Tongue (tissue), 3 donors: ENCODE measurements at places on chromosomes 2 and 18. TPM values are rescaled to one million over a fixed set of nuclear protein-coding genes. Genes with fewer than 3 reads are reported as not detected.

- DNase-seq, result no peak
Observed at GRCh38 chr2:62457556-62457955, 48.4 kb downstream of the TMEM17 start.

The TTN gene
- total RNA-seq, result 5,137 TPM

GRCh38 chr2:29114946-29115609 is at the start of gene CLIP4:
Gene CLIP4 (plus strand): TSS chr2:29115415. CDS start chr2:29121389, 5,974 bp downstream.
- peak; percentile 71 for DNase-seq

DNA sequence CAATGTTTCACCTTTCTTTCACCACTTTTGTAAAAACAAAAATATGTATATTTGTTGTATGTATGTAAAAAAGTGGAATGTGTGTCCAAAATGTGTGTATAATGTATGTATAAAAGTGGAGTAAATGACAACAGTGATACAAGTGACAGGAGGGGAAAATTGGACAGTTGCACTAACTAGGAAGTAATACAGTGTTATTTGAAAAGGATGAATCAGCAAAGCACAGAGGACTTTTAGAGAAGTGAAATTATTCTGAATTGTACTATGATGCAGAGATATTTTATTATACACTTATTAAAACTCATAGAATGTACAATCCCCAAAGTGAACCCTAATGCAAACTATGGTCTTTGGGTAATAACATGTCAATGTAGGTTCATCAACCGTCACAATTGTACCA is 331.3 kb upstream of the CNTNAP5 start:
- no peak for DNase-seq

GRCh38 chr2:108943751-108944150 is 45.3 kb downstream of the EDAR start:
- no peak for DNase-seq

The UPP2 gene
- total RNA-seq, result not detected

- DNase-seq, result peak; percentile 67
Observed at GRCh38 chr2:173028671-173029070, 47.0 kb upstream of the MAP3K20 start.

DNA sequence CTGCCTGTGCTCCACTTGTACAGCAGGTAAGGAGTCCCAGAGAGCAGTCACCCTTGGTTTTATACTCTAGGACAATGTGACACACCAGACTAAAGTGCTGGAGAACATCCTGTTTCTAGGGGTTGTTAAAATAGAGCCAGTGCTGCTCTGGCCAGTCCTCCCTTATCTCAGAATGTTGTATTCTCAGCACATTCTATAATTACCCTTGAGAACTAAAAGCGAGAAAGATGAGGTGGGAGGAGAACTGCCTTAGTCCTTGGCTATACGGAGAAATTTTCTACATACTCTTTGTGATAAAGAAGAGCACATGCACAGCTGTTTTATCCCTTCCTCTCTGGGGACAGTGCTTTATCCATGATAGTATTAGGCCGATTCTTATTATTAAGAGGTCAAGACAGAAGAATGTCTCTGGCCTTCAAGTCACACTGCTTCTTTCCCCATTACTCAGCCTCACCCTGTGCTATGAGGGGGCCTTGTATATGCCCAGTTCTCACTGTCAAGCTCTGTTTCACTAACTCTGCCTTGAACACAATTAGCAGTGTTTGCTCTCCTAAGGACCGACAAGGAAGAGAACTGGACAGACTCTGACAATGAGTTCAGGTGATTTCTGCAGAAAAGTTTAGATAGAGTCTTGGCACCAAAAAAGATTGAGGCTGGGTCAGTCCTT is 385.8 kb downstream of the TRIB2 start:
- no peak for DNase-seq

The MYO5B gene
- total RNA-seq, result 12.8 TPM

- no peak for DNase-seq
Observed at GRCh38 chr18:48826806-48827205, 124.0 kb downstream of the SMAD7 start.

DNA sequence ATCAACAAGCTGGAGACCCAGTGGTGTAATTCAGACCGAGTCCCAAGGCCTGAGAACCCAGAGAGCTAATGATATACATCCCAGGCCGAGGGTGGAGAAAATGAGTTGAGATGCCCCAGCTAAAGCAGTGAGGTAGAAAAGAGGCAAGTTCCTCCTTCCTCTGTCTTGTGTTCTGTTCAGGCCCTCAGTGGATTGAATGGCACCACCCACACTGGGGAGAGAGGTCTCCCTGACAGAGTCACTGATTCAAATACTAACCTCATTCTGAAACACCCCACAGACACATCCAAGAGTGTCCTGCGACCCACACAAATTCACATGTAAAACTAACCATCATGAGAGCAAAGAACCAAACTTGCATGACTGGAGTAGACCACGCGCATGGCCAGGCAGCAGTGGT is 215.3 kb downstream of the ANAPC1 start:
- DNase-seq, result no peak

The ALLC gene
- not detected for total RNA-seq

The SERPINB12 gene
- total RNA-seq, result 2.6 TPM

DNA sequence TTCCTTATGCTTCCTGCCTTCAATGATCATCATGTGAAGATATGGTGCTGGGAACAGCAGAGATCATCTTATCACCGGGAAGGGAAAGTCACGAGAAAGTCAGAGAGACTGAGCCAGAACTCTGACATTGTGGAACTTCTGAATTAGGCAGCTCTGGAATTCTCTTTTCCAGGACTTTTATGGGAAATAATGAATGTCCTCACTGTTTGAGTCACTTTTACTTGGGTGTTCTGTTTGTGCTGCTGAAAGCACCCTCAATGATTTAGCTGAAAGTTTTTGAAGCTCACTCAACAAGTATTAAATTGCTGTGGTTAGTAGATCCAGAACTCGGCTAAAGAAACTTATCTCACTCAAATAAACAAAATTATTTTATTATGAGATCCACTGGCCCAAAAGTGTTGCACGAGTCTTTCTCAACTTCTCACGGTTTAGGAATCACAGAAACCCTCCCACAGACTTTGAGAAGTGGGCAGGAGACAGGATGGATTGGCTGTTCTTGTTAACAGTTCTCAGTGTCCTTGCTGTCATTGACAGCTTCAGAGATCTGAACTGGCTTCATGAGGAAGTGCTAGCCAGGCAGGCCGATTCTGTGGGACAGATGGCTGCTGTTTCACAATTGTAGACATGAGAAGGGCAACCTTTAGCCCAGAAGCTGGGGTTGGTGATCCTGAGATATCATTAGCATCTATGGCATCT is 26.4 kb upstream of the ATRAID start:
- no peak for DNase-seq

DNA sequence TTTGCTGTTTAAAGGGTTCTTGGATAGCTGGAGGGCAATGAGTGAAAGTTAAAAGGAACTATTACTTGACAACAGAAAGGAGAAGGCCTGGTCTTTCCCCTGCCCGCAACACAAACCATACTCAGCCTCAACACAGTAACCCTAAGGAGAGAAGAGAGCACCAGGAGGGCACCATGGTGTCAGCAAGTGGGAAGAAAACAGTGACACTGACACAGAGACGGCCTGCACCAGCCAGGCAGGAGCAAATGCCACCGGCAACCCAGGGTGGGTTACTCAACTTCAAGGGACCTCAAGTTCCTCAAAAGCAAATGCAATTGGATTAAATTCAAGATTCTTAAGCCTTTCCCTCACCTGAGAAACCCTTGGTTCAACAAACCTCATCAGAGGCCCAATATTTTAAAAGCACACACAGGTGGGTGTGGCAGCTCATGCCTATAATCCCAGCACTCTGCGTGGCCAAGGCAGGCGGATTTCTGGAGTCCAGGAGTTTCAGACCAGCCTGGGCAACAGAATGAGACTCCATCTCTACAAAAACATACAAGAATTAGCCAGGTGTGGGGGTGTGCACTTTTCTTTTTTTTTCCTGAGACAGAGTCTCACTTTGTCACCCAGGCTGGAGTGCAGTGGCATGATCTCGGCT is 52.3 kb downstream of the TFCP2L1 start:
- no peak for DNase-seq

The MYOM1 gene
- total RNA-seq, result 662 TPM
